EH (cell line): ENCODE measurements at places on chromosomes 3 and 15.

DNA sequence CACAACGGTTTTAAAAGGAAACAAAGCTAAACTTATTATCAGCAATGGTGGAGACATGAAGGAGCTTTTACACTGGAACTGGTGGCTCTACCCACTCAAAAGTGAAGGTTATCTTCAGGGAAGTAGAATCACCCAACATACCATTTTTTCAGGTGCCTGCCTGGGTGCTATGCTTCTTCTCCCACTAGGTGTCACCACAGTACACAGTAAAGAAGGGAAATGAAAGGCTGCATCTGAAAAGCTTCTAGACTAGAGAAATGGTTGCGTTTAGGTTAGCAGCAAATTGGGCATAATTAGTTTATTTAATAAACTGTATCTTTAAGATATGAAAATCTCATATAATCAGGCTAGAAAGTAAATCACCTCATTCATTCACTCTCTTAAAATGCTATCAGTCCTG lies 47.0 kb upstream of the SELENOK start:
- peak; percentile 56 for DNase-seq

DNA sequence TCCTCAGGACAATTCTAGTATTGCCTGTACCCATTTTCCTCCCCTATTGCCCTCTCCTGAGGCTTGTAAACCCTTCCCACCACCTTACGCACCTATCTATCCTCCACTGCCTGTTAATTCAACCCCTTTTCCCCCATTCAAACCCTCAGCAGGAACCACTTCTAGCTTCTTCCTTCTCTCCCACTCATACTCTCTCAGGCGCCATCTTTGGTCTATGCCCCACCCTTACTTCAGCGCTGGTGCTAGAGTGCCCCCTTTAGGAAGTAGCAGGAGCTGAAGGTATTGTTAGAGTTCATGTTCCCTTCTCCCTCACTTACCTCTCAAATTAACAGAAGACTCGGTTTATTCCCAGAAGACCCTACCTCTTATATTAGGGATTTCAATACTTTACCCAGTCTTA lies 121.8 kb upstream of the NLGN1 start:
- no peak for DNase-seq

DNA sequence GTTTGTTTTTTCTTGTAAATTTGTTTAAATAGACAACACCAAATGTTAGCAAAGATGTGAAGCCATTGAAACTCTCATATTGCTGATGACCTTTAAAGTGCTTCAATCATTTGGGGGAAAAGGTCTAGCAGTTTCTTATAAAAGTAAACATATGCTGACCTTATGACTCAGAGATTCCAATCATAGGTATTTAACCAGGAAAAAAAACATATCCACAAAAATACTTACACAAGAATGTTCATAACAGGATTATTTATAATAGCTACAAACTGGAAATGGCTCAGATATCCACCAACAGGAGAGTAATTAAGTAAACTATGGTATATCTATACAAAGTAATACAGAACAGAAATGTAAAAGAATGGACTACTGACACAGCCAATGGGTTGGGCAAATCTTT lies 27.1 kb upstream of the RORA start:
- DNase-seq = no peak

- DNase-seq = peak; percentile 47
These were observed 27.8 kb downstream of the BMF start for GRCh38 chr15:40080847-40081246.

DNA sequence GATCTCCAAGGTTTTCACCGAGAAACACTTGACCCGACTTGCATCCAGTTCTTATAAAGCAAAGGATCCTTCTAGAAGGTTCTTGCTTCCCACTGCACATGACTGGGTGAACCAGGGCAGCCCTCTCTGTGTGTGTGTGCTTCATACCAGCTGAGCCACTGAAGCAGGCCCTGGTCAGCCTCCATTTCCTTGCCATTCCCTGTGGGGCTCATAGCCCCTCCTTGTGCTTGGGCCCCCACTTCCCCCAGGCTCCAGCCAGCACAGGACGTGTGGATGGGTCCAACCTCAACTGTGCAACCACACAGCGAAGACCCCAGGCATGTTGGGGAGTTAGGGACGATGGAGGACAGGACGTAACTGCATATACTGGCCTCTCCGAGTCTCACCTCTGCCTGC lies 15.5 kb downstream of the KLF15 start:
- no peak for DNase-seq

- no peak for DNase-seq
These were observed 201.6 kb upstream of the TMC3 start for GRCh38 chr15:81575436-81576123.

GRCh38 chr3:154584974-154585373 lies 155.0 kb upstream of the GPR149 start:
- no peak for DNase-seq
